Neural crest cell (in vitro differentiated cells): ENCODE measurements at places on chromosomes 1 and 21. TPM values are rescaled to one million over a fixed set of nuclear protein-coding genes. Genes with fewer than 3 reads are reported as not detected.
A peak's percentile ranks its signal among the peaks of the same experiment; 100 is the strongest.

- peaks cover 3% of the 10 kb centered on the region for H3K27me3 ChIP-seq
- H3K4me3 ChIP-seq, result no peak overlapping the region
- no peak overlapping the region for H3K27ac ChIP-seq
These were observed 39.4 kb downstream of the IGFN1 start for GRCh38 chr1:201229771-201230635.

Gene WDR77
- 54.6 and 58.7 TPM in 2 replicates for total RNA-seq

Gene AVPR1B
- not detected in 2 replicates for total RNA-seq

- no peaks in the 10 kb centered on the region for H3K36me3 ChIP-seq
- H3K4me1 ChIP-seq, result peaks cover 23% of the 10 kb centered on the region
- H3K4me3 ChIP-seq, result no peak overlapping the region
- no peak overlapping the region for H3K27ac ChIP-seq
These were observed 21.5 kb upstream of the SLC44A5 start for GRCh38 chr1:75632350-75632949.

Gene DMBX1
- not detected in 2 replicates for total RNA-seq

DNA sequence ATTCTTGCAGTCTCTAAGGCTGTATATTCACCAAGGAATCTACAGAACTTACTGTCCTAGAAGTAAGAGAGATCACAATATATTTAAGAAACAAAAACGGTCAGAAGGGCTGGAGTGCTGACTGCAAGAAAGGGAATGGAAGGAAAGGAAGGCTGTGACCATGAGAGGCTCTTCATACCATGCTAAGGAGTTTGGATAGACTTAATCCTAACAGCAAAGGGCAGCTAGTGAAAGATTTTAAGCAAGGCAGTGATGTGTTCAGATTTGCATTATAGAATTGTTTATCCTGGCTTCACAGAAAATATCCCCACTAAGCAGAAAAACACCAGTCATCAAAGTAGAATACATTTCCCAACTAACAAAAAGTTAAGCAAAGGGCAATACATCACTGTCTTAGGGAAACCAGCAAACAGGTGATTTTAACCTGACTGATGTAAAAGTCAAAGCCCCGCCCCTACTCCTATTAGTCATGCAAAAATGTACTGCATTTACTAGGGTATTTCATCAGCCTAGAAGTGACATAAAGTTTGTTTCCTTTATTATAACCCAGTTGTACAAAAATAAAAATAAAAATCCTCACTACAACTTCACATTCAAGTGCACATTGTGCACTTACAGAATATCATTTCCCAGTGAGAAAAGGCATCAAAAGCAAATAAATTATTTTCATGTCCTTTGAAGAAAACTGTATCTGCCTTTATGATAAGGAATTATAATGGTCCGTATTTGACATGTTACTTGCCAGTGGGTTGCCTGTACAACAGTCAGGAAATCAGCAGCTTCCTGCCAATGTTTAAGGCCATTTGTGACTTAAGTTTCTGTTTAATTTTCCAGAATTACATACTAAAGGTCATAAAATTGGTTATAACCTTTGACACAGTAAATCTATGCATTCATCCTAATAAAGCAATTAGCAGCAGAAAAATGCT is 17.2 kb downstream of the JAK1 start:
- H3K27ac ChIP-seq, result no peak overlapping the region
- no peak for DNase-seq
- peaks cover 9% of the 10 kb centered on the region for H3K4me1 ChIP-seq
- H3K4me3 ChIP-seq, result no peak overlapping the region
- H3K27me3 ChIP-seq, result no peaks in the 10 kb centered on the region

GRCh38 chr21:20169812-20170576 is 828.2 kb upstream of the NCAM2 start:
- H3K27me3 ChIP-seq, result no peaks in the 10 kb centered on the region
- H3K27ac ChIP-seq, result no peak overlapping the region
- no peak for DNase-seq

DNA sequence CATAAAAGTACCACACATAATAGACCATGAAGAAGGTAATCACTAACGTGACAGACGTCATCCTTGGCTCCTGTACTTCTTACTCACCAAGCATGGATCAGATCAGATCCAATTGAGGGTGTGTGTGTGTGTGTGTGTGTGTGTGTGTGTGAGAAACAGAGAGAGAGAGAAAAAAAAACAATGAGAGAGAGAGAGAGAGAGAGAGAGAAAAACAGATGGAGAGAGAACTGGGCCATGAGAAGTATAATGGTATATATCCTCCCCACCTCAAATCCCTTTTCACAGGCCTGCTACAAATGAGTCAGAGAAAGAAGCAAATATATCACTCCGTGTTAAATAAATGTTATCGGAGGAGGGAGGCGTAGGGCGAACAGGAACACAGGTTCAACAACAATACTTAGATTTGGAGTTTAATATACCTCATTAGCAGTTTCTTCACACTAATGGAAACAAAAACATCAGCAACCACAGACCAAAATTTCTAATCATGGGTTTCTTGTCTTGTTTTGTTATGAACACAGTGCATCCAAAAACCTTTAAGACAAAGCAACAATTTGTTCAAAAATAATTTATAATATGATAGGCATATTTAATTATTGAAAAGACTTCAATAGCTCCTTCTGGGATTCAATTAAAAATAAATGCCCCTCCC is 45.3 kb downstream of the TIAM1 start:
- H3K36me3 ChIP-seq, result peaks cover 8% of the 10 kb centered on the region
- H3K4me1 ChIP-seq, result peaks cover 16% of the 10 kb centered on the region
- no peak for DNase-seq
- no peaks in the 10 kb centered on the region for H3K27me3 ChIP-seq
- no peak overlapping the region for H3K27ac ChIP-seq
- no peak overlapping the region for H3K4me3 ChIP-seq

DNA sequence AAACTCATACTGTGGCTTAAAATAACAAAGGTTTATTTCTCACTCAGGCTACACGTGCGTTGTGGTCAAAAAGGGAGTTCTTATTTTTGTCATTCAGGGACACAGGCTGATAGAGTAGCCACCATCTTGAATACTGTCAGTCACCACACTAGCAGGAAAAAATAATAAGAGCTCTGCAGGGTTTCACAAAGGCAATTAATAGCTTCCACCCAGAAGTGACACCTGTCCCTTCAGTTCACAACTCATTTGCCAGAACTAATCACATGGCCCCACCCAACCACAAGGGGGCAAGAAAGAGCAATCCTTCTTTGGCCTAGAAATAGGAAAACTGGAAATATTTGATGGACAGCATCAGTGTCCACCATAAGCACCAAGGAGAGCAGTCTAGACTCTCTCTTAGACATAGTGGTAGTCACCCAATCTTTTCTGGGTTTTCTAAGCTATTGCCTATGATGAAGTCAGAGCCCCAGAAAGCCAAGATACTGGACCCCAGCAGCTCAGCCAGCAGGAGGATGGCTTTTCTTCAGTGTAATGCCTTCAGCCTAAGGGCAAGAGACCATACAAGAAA is 8.2 kb downstream of the HAPLN2 start:
- peak; percentile 55 for DNase-seq
- no peaks in the 10 kb centered on the region for H3K36me3 ChIP-seq
- H3K27ac ChIP-seq, result no peak overlapping the region
- peaks cover 5% of the 10 kb centered on the region for H3K4me1 ChIP-seq
- H3K27me3 ChIP-seq, result peaks cover 72% of the 10 kb centered on the region

Gene SMCP
- total RNA-seq, result not detected in 2 replicates

DNA sequence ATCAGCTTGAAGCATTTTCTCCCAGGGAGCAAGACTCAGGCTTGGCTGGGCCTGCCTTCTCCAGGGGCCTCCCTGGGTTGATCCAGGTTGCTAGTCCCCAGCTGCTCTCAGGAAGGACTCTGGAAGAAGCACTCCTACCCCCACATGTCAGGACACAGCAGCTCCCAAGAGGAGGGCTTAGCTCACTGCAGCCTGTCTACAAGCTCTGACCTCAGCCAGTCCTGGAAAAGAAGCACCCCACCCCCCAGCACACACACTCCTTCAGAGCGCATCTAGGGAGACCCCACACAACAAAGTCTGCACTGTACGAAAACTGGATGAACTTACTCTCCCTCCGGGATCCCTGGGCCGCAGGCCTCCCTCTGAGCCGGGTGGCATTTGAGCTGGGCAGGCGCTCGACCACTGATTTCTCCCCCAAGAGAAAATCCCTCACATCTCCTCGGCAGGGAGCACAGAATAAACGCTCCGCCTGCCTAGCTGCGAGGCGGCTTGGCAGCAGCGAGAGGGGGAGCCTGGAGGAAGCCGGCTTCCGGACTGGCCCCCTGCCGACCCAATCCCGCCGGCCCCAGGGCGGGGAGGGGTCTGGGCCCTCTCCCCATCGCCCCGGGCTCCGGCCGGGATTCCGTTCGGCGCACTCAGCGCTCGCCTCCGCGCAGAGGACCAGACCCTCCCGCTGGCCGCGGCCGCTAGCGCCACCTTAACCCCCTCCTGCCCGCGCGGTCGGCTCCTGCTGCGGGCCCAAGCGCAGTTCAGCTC is at the start of gene KCNA2:
KCNA2 (minus strand) TSS at position 458 of the 756 bp plus-strand sequence. CDS start 1,576 bp downstream, outside the sequence.
- peak; percentile 62 for DNase-seq
- peaks cover 15% of the 10 kb centered on the region for H3K4me1 ChIP-seq
- H3K27ac ChIP-seq, result peak within 1 kb of the TSS; percentile 43
- H3K4me3 ChIP-seq, result peak within 1 kb of the TSS; percentile 89

Gene C1orf105
- total RNA-seq, result not detected in 2 replicates

DNA sequence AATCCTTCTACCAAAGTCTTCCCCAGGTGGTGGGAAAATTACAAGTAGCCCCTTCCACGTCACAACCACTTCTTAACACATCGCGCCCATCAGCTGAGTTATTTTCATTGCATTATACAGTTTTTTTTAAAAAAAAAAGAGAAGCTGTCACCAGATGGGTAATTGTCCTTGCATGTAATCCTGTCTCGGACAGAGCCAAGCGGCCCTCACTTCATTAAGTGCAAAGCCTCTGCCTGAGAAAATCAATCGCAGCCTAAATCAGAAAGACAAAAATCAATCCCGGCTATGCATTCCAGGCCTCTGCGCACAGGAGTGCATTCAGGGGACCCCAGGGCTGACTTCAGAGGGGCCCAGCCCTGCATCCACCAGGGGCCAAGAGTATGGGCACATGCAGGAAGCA is 538.9 kb downstream of the NPHP4 start:
- H3K4me3 ChIP-seq, result no peak overlapping the region
- no peak for DNase-seq
- H3K4me1 ChIP-seq, result peaks cover 22% of the 10 kb centered on the region

Gene ITLN1
- total RNA-seq, result not detected in 2 replicates

- H3K36me3 ChIP-seq, result peaks cover 16% of the 10 kb centered on the region
- H3K4me1 ChIP-seq, result no peaks in the 10 kb centered on the region
- no peaks in the 10 kb centered on the region for H3K27me3 ChIP-seq
- H3K27ac ChIP-seq, result no peak overlapping the region
- DNase-seq, result no peak
These were observed 29.2 kb downstream of the TRAF5 start for GRCh38 chr1:211355873-211356272.

DNA sequence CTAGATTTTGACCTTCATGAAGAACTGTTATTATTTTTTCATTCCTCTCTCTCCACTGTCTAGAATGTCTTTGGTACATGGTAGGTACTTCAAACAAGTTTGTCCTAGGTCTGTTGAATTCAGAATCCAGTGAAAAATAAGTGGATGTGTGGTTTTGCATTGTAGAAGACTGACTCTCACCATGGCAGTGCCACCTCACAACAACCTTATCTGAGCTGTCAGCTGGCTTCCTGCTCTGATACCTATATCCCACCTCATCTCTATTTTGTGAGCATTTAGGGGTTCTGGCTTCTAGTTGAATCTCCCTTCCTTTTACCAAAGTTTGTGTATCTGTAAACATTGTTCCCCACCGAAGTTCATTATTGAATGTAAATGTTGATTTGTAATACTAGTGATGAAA is 9.1 kb downstream of the SWT1 start:
- peaks cover 5% of the 10 kb centered on the region for H3K4me1 ChIP-seq
- no peaks in the 10 kb centered on the region for H3K27me3 ChIP-seq
- H3K27ac ChIP-seq, result no peak overlapping the region

DNA sequence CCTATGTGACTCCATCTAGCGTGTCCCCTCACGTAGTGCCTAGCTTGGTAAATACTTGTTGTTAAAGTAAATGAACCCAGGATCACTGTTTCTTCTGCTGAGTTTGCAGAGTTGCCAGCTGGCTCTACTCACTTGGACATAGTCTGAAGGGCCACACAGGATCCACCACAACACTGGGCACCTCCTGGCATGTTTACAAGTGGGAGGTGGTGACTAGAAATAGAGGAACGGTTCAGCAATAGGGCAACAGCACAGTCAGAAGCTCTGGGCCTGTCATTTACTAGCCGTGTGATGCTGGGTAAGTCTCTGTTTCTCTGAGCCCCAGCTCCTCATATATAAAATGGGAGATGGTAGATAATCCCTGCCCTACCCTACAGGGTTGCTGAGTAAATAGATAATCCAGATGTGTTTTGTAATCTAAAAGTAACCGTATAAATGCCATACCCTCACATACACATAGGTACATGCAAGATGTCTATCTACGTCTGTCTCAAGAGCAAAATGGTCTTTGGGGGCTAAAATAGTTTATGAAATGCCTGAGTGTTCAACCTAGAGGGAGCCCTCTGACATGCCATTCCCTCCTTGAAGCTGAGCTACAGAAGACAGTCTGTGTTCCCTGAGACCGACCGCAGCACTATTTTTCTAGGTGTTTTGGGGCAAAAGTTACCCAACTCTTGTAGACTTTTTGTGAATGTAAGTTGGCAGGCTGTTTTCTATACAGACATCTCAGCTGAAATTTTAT is 20.5 kb downstream of the RNF220 start:
- H3K4me1 ChIP-seq, result peaks cover 34% of the 10 kb centered on the region
- no peak overlapping the region for H3K27ac ChIP-seq
- DNase-seq, result no peak
- H3K27me3 ChIP-seq, result peaks cover 77% of the 10 kb centered on the region

- no peaks in the 10 kb centered on the region for H3K4me1 ChIP-seq
- no peaks in the 10 kb centered on the region for H3K27me3 ChIP-seq
- peaks cover 26% of the 10 kb centered on the region for H3K36me3 ChIP-seq
- H3K4me3 ChIP-seq, result no peak overlapping the region
- no peak overlapping the region for H3K27ac ChIP-seq
These were observed 44.4 kb upstream of the ADAM30 start for GRCh38 chr1:119940697-119941096.

Gene CLCNKB
- total RNA-seq, result 0.30 TPM in 2 replicates

DNA sequence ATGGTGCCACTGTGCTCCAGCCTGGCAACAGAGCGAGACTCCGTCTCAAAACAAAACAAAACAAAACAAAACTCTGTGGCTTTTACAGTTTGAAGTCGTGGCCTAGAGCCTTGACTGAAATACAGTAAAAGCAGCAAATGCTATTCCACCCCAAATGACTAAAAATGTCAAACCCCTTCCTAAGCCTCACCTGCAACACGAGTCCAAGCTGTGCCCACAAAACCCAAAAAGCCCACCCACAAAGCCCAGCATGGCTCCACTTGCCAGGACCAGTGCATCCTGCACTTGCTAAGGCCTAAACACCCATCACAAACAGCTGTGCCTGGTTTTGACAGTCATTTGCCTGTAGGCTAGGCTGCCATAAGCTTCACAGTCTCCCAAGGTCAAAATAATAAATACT is 21.3 kb downstream of the VAV3 start:
- DNase-seq, result no peak
- H3K4me1 ChIP-seq, result no peaks in the 10 kb centered on the region
- no peak overlapping the region for H3K27ac ChIP-seq
- no peaks in the 10 kb centered on the region for H3K27me3 ChIP-seq

Gene NBPF20
- 4.3 and 4.7 TPM in 2 replicates for total RNA-seq
